ENCODE measurements at places on chromosomes 4 and X.
A peak's percentile ranks its signal among the peaks of the same experiment; 100 is the strongest.

GRCh38 chr4:76457885-76458284 lies 22.9 kb downstream of the SHROOM3 start:
- H3K36me3 ChIP-seq: no peaks in the 10 kb centered on the region
- no peaks in the 10 kb centered on the region for H3K4me1 ChIP-seq
- no peaks in the 10 kb centered on the region for H3K27me3 ChIP-seq
- DNase-seq: no peak
- H3K4me3 ChIP-seq: no peak overlapping the region

- no peak overlapping the region for H3K4me3 ChIP-seq
- no peak overlapping the region for H3K27ac ChIP-seq
- H3K27me3 ChIP-seq: no peaks in the 10 kb centered on the region
- no peak for DNase-seq
- no peaks in the 10 kb centered on the region for H3K36me3 ChIP-seq
- H3K4me1 ChIP-seq: no peaks in the 10 kb centered on the region
Observed at GRCh38 chr4:54384152-54384551, 155.1 kb downstream of the PDGFRA start.

DNA sequence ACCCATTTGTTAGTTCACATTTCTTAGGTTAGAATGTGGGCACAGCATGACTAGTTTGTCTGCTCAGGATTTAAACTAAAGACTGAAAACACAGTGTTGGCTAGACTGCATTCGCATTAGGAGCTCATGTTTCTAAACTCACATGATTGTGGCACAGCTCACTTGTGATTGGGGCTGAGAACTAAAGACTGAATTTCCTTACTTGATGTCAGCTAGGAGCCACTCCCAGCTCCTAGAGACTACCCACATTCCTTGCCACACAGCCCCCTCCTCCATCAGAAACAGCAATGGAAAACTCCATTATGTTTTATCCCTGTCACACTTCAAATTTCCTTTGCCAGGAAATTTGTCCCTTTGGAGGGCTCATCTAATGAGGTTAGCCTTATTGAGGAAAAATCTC lies 170.2 kb upstream of the NUDT6 start:
- H3K27me3 ChIP-seq: no peaks in the 10 kb centered on the region
- no peak overlapping the region for H3K27ac ChIP-seq
- H3K4me1 ChIP-seq: no peaks in the 10 kb centered on the region
- H3K4me3 ChIP-seq: no peak overlapping the region
- no peak for DNase-seq

DNA sequence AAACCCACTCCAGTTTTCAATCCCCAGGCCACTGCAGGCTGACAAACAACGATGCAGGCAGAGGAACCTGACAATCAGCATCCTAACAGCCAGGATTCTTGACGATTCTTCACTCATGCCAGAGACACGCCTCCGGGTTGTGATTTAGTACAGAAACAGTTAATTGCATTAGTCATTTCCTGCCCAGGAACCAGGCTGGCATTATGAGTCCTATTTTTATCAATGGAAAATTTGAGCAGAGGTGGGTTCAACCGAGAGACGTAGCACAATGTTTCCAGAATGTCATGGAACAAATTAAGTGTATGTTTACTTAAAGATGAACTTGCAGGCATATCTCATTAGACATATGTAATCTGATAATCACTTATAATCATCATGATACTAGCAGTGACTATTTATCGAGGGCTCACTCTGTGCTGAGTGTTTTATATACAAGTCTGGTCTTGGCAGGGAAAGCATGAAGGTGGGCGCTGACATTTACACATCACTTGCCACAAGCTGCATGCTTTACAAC lies 159.7 kb downstream of the NSUN7 start:
- no peak for DNase-seq
- H3K4me3 ChIP-seq: no peak overlapping the region
- no peaks in the 10 kb centered on the region for H3K27me3 ChIP-seq
- H3K4me1 ChIP-seq: peaks cover 4% of the 10 kb centered on the region
- no peak overlapping the region for H3K27ac ChIP-seq

DNA sequence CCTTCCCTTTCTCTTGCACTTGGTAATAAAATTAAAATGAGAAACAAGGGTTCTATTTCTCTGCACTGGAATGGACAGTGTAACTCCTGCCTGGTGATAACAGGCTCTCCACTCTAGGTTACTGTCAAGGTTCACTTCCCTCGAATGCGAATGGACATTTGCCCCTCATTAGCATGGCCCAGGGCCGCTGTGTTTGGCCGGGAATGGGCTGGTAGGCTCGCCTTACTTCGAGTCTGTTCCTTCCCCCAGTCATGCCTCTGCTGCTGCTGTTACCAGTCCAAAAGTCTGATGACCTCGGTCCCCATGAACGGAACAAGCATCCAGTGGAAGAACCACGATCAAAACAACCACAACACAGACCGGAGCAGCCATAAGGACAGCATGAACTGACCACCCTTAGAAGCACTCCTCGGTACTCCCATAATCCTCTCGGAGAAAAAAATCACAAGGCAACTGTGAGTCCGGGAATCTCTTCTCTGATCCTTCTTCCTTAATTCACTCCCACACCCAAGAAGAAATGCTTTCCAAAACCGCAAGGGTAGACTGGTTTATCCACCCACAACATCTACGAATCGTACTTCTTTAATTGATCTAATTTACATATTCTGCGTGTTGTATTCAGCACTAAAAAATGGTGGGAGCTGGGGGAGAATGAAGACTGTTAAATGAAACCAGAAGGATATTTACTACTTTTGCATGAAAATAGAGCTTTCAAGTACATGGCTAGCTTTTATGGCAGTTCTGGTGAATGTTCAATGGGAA lies 61.5 kb downstream of the EDNRA start:
- H3K27me3 ChIP-seq: no peaks in the 10 kb centered on the region
- no peak overlapping the region for H3K4me3 ChIP-seq
- no peak for DNase-seq

- DNase-seq: no peak
- H3K4me1 ChIP-seq: no peaks in the 10 kb centered on the region
- H3K27ac ChIP-seq: no peak overlapping the region
- H3K36me3 ChIP-seq: no peaks in the 10 kb centered on the region
Observed at GRCh38 chrX:33324099-33324498, 112.8 kb upstream of the DMD start.

- peak overlapping the region; percentile 59 for H3K4me3 ChIP-seq
- no peak for DNase-seq
- H3K27ac ChIP-seq: peak overlapping the region; percentile 50
Observed at GRCh38 chrX:80810365-80810978, 795 bp upstream of the BRWD3 start.

- H3K27ac ChIP-seq: no peak overlapping the region
- no peak overlapping the region for H3K4me3 ChIP-seq
- H3K4me1 ChIP-seq: no peaks in the 10 kb centered on the region
- H3K36me3 ChIP-seq: no peaks in the 10 kb centered on the region
- no peak for DNase-seq
- no peaks in the 10 kb centered on the region for H3K27me3 ChIP-seq
Observed at GRCh38 chrX:133685822-133686221, 270.5 kb upstream of the GPC4 start.

DNA sequence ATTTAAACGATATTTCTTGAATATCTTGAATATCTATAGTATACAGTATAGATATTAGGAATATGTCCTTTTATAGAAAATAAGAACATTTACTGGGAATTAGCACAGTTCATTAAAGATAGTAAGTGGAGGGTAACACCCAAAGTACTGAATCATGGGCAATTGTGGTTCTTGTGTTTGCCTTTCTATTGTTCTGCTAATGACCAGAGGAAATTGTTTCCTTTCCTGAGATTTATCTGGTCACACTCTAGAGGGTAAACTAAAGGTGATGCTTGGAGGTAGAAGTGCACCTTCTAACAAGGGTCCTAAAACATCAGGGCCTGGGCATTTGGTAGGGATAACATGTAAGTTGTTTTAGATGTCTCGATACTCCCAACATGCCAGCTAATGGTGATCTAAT lies 241.3 kb upstream of the SFRP2 start:
- no peaks in the 10 kb centered on the region for H3K36me3 ChIP-seq
- H3K27ac ChIP-seq: no peak overlapping the region
- H3K27me3 ChIP-seq: no peaks in the 10 kb centered on the region
- DNase-seq: no peak

DNA sequence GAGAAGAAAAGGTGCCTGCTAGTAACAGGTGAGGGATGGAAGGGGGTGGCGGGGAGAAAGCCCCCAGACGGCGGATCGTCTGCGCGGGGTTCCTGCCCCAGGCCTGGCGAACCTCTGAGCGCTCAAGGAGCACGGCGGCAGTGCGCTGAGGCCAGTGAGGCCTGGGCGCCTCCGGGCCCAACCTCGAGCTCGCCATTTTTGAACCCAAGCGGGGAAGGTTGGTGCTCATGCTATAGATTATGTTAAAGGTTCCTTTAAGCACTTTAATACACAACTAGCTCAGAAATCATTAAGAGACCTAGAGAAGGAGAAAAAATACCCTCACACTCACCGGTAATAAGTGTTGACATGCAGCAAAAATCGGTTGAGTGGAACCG lies 7.9 kb downstream of the PITX2 start:
- no peak overlapping the region for H3K4me3 ChIP-seq
- H3K4me1 ChIP-seq: no peaks in the 10 kb centered on the region
- no peak for DNase-seq
- H3K27me3 ChIP-seq: peaks cover 19% of the 10 kb centered on the region
- H3K27ac ChIP-seq: no peak overlapping the region
- H3K36me3 ChIP-seq: no peaks in the 10 kb centered on the region

DNA sequence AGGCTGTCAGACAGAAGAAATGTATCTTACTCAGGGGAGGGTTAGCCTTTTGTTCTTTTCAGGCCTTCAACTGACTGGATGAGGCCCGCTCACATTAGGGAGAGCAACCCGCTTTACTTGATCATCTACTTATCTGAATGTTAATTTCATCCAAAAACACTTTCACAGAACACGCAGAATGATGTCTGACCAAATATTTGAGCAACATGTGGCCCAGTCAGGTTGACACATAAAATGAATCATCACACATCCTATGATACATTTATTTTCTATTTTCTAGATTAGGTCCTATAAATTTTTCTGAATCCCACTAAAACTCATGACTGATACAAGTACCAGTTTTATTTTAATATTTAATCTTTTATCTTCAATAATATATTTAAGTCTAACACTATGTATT lies 260.3 kb downstream of the IL15 start:
- H3K4me1 ChIP-seq: no peaks in the 10 kb centered on the region
- DNase-seq: no peak
- no peaks in the 10 kb centered on the region for H3K27me3 ChIP-seq
- H3K27ac ChIP-seq: no peak overlapping the region
- no peaks in the 10 kb centered on the region for H3K36me3 ChIP-seq

GRCh38 chr4:622071-622995 lies 3.0 kb upstream of the PDE6B start:
- H3K4me3 ChIP-seq: no peak overlapping the region
- no peaks in the 10 kb centered on the region for H3K27me3 ChIP-seq
- no peaks in the 10 kb centered on the region for H3K4me1 ChIP-seq
- no peak for DNase-seq
- H3K27ac ChIP-seq: no peak overlapping the region

DNA sequence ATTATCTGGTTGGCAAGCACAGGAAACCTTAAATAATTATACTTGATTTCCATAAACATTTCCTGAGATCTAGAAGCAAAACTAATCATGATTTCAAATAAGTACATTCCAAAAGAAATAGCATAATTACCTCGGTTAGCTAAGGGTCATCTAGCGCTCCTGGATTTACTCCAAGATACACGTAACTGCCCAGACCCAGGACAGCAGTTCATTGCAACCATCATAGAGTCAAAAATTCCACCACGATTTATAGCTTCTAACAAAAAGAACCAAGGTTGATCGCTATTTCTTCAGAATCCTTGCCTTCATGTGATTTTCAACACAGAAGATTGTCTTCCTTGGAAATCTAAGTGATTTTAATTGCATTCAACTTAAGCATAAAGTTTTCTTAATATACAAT lies 1235.5 kb upstream of the TENM3 start:
- no peaks in the 10 kb centered on the region for H3K36me3 ChIP-seq
- no peak overlapping the region for H3K27ac ChIP-seq
- no peaks in the 10 kb centered on the region for H3K4me1 ChIP-seq
- no peak for DNase-seq

DNA sequence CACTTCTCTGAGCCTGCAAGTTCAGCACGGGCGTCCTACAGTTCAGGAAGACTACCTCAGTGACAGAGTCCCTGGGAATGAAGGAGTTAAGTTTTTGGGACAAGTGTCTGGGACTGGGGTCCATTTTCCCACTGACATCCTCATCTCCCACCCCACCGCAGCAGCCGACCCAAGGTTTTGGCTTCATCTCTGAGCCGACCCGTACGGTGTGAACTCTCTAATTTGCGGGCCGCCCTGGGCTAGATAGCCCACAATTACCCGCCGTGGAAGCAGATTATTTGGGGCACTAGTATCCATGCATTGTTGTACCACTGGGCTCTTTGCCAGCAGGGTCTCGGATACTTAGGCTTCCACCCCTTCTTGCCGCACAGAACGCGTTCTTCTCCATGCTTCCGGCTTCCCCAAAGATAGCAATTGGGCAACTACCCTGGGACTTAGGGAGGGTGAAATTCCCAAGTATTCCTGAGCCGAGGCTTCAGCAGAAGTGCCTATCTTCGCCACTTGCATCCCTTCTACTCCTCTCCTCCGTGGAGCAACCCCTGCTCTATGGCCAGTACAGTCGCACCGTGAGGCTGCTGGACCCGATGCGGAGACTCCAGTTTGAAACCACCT lies 2.4 kb downstream of the IL1RAPL2 start:
- no peak overlapping the region for H3K27ac ChIP-seq
- H3K36me3 ChIP-seq: no peaks in the 10 kb centered on the region
- no peaks in the 10 kb centered on the region for H3K27me3 ChIP-seq
- no peaks in the 10 kb centered on the region for H3K4me1 ChIP-seq
- no peak for DNase-seq
- no peak overlapping the region for H3K4me3 ChIP-seq

- peak; percentile 72 for DNase-seq
- no peak overlapping the region for H3K4me3 ChIP-seq
- H3K27ac ChIP-seq: peak overlapping the region; percentile 1
- H3K36me3 ChIP-seq: no peaks in the 10 kb centered on the region
Observed at GRCh38 chrX:79161655-79162054, 17.2 kb downstream of the GPR174 start.

DNA sequence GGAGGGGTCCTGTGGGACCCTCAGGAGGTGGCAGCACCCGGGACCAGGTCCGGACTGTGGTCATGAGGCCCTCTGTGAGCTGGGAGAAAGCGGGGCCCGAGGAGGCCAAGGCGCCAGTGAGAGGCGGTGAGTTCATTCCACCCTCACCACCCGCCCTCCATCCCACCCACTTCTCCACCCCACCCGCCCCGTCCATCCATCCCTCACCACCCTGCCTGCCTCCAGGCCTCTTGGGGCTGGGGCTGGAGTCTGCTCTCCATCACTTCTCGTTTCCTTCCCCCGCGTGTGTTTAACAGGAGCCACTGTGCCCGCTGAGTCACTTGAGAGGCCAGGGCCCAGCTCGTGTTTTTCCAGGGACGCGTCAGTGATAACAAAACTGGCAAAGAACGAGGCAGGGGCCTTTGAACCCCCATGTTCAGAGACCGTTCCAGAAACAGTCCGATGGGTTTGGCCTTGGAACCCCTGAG lies 6.2 kb downstream of the SH3TC1 start:
- peak overlapping the region; percentile 46 for H3K27ac ChIP-seq
- H3K4me1 ChIP-seq: peaks cover 48% of the 10 kb centered on the region
- peak overlapping the region; percentile 36 for H3K4me3 ChIP-seq
- no peaks in the 10 kb centered on the region for H3K27me3 ChIP-seq
- peaks cover 7% of the 10 kb centered on the region for H3K36me3 ChIP-seq
